NCI-H187 treated with DMSO at 0.1 percent for 48 hours (cell line): ENCODE measurements at places on chromosomes 2 and 18.

DNA sequence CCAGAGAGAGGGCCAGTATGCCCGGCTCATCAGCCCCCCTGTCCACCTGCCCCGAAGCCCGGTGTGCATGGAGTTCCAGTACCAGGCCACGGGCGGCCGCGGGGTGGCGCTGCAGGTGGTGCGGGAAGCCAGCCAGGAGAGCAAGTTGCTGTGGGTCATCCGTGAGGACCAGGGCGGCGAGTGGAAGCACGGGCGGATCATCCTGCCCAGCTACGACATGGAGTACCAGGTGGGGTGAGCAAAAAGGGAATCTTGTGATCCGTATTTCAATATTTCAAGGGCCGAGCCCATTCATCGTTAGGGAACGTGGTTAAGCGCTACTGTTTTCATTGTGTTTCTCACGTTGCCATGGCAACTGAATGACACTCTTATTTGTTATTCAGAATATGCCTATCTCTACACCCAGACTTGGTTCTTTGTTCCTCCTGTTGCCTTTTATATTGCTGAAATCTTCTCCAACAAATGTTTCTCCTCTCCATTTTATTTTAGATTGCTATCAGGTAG lies 81.5 kb downstream of the NRP2 start:
- no peak for DNase-seq

GRCh38 chr18:75612456-75612855 lies 185.0 kb upstream of the SMIM21 start:
- DNase-seq = no peak

DNA sequence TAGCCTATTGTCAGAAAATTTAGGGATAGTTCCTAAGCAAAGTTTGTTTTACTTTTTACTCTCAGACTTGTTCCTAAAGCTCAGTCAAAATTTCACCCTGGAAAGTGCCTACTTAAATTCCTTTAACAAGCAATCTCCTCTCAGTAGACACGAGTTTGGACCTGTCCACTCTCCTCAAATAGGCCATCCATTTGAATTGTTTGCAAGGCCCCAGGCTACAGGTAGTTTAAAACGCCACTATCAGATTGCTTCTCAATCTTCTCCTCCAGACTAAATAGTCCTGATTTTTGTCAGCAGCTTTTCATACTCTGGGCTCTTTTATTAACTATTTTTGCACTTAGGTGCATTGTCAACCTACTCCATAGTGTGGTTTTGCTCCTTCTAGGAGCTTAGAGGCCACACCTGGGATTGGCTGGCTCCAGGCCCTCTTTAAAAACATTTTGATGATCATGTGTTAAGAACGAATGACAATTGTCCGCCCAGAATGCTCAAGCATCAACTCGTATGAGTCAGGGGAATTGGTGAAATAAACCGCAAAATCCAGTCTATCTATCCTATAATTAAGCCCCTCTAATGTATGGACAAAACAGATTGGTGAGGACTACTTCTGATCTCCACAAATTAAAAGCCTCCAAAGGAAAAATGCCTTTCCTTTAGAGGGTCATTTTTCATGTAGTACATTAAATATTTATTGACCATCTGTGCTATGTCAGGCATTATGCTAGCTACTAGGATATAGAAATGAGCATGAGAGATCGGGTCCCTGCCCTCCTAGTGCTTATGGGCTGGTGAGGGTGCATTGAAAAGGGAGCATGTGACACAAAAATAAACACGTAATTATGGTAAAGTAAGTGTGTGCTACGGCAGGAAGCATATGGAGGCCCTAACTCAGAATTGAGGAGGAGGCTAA lies 333.8 kb upstream of the TNP1 start:
- DNase-seq = no peak

- DNase-seq = no peak
These were observed 158.4 kb downstream of the ATP9B start for GRCh38 chr18:79227621-79228020.

DNA sequence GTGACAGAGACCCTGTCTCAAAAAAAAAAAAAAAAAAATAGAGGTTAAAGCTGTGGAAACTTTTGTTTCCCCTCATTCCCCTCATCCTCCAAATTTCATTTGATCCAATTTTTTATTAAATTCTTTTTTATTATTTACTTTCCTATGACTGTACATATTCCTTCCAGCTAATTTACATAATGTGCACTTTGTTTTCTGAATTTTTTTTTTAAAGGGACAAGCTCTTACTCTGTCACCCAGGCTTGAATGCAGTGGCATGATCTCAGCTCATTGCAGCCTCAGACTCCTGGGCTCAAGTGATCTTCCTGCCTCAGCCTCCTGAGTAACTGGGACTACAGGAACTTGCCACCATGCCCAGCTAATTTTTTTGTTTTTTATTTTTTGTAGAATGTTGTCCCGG lies 10.3 kb downstream of the ANKAR start:
- DNase-seq = no peak

DNA sequence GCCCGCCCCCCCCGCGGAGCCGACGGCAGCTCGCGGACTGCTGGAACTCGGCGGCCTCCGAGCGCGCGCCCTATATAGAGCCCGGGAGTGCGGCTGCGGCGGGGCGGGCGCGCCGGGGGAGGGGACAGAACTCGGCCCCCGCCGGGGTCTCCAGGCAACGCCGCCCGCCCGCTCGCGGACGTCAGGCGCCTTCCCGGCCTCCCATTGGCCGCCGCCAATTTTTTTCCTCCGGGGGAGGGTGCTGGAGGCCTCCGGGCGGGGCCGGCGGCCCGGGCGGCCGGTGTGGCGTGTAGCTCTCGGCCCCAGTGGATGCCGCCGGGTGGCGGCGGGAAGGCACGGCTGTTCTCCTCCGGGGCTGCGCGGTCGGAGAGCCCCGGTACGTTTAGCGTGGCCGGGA lies at the start of gene ZFP36L2:
TSS of gene ZFP36L2 (minus strand) at position 49 of the 397 bp plus-strand sequence. CDS start 291 bp downstream, outside the sequence.
- peak; percentile 56 for DNase-seq

DNA sequence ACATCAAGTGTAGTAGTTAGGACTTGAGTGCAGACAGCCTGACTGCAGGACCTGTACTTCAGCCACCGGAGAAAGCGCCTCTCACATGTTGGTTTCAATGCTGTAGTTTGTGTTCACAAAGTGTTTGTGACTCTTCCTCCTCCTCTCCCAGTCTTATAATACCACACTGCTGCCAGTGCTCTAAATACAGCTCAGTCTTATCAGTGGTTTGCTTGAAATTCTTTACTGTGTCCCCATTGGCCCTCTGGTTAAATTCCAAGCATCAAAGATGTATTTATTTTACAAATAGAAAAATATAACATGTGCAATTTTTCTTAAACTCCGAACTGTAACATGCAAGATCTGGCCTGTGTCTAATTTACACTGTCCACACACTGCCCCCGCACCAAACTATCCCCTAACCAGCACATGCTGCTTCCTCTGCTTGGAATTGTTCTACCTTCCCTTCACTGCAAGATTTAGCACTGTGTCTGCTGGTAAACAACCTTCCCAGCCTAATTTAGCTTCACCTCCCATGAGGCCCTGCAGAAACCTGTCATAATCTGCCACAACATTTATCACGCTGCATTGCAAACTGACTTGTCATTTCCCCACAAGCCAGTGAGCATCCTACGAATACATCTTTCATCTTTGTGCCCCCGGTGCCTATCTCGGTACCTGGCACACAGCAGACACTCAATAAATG lies 77.1 kb downstream of the SUMO1 start:
- no peak for DNase-seq

- DNase-seq = no peak
These were observed 141.3 kb downstream of the AFF3 start for GRCh38 chr2:100000915-100001707.

DNA sequence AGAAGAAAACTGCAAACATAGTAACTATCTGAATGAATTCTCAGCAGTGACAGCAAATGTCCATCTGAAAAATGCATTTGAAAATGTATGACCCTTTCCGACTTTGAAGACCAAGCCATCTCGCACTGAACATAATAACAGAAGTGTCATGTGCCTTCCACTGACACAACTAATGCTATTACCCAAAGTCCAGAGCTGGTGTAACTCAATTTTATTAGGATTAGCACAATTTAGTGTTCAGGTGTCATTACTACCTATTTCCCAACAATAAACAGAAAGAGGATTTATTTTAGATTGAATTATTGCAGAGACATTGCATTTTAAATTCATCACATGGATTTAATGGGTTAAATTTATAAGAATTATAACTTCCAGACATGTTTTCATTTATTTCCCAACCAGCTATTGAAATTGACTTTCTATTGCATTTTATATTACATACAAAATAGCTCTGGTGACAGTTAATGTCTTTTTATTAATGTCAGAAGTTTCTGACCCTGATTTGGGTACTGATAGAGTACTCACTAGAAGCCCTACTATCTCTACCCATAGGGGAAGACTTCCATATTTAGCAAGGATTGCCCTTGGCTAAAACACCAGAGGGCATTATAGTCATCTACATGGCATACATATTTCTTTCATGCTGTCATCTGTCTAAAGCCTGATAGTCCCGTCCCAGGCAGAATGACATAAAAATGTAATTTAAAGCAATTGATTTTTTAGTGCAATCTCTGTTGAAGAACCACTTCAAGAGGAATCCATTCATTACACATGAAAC lies 7.0 kb upstream of the STK39 start:
- DNase-seq = no peak

DNA sequence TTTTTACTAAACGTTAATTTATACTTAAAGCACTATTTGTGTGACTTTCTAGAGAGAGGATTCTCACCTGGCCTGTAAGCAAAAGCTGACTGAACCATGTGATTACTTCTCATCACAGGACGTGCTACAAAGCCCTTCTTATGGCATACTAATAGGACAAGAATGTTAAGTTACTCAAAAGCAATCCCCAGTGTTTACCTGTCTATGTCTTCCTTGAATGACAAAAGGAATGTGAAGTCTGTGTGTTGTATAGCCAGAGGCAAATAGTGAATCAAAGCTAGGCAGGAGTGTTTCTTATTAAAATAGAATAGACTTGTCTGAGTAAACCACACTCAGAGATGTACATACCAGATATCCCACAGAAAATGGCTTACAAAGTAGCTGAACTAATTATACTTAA lies 1465.5 kb downstream of the SUCLG1 start:
- DNase-seq = no peak

- no peak for DNase-seq
These were observed 70.6 kb downstream of the CERS6 start for GRCh38 chr2:168526641-168527040.

GRCh38 chr2:72919414-72920317 lies 2.3 kb downstream of the EMX1 start:
- no peak for DNase-seq

- no peak for DNase-seq
These were observed 88.0 kb upstream of the RAB27B start for GRCh38 chr18:54740136-54740846.

DNA sequence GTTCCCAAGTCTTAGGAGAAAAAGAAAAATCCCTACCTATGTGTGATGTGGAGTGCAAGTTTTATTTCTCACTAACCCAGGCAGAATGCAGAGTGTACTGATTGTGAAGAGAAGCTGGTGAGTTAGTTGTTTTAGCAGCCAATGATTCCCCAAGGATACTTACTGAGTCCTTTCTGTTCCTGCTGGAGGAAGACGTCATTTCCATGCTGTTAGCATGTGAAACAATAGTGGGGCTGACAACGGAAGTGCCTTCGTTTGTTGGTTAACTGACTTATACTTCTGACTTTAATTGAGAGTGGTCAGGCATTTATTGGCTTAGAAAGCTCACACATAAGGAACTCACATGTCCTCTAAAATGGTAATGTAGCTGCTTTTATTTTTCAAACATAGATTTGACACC lies 180.6 kb downstream of the MC4R start:
- no peak for DNase-seq

- no peak for DNase-seq
These were observed 8.3 kb downstream of the CERKL start for GRCh38 chr2:181648478-181649155.

GRCh38 chr2:194674043-194674442 lies 983.0 kb upstream of the SLC39A10 start:
- DNase-seq = no peak

DNA sequence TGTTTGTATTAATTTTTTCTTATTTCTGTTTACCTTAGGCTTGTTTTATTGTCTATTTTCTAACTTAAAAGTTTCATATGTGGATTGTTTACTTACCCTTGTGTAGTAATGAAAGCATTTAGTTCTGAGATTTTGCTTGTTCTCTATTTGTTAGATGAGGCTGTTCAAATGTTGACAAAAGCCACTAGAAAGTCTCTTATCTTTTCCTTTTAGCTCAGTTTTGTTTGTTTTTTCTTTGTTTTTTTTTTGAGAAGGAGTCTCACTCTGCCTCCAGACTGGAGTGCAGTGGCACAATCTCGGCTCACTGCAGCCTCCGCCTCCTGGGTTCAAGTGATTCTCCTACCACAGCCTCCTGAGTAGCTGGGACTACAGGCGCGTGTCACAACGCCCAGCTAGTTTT lies 30.9 kb downstream of the USP14 start:
- DNase-seq = no peak

DNA sequence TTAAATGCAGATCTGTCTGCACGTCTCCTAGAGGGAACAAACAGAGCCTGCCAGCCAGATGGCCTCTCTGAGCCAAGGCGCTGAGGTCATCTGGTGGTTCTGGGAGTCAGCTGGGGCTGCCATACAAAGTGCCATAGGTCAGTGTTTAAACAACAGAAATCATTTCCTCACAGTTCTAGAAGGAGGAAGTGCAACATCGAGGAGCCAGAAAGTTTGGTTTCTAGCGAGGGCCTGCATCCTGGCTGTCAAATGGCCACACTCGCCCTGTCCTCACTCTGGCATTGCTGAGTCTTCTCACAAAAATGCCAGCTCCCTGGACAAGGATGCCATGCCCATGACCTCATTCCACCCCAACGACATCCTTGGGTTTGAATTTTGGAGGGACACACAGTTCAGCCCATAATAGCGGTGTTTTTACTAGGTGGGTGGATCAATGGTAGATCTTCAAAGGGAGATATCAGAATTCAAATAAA lies 59.6 kb downstream of the MYT1L start:
- no peak for DNase-seq

- no peak for DNase-seq
These were observed 1237.7 kb downstream of the LRP1B start for GRCh38 chr2:140892911-140893637.

- no peak for DNase-seq
These were observed 248.3 kb downstream of the EN1 start for GRCh38 chr2:118599141-118599540.

DNA sequence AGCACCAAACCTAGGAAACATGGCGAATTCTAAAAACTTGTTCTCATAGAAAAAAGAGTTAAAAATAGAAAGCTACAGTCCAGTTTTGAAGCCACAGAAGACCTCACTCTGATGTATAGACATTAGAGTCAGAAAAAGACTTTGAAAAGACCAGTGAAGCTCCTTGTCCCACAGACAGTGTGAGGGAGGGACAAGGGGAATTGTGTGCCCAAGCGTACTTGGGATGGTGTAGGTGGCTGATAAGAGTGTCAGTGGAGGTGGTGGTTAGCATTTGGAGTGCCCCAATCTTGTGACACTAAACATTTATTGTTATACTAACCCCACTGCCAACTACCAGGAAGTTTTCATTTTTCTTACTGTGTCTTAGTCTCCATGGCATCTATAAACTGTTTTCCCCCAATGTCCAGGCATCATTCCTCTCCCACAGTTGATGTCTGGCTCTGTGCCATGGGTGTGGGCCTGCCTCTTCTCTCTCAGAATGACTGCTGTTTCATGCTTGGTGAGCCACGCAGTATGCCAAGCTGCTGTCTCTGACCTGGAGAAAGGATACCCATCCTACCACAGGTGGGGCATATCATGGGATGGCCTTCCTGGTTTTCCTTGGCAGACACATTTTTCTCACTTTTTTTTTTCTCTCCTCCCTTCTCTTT lies 161.4 kb downstream of the RPIA start:
- DNase-seq = no peak
